ENCODE measurements at places on chromosomes 4 and X.
A peak's percentile ranks its signal among the peaks of the same experiment; 100 is the strongest.

- no peak overlapping the region for H3K27ac ChIP-seq
- no peak for DNase-seq
- H3K27me3 ChIP-seq = no peaks in the 10 kb centered on the region
Measured at GRCh38 chr4:138158746-138159297, 83.3 kb downstream of the SLC7A11 start.

DNA sequence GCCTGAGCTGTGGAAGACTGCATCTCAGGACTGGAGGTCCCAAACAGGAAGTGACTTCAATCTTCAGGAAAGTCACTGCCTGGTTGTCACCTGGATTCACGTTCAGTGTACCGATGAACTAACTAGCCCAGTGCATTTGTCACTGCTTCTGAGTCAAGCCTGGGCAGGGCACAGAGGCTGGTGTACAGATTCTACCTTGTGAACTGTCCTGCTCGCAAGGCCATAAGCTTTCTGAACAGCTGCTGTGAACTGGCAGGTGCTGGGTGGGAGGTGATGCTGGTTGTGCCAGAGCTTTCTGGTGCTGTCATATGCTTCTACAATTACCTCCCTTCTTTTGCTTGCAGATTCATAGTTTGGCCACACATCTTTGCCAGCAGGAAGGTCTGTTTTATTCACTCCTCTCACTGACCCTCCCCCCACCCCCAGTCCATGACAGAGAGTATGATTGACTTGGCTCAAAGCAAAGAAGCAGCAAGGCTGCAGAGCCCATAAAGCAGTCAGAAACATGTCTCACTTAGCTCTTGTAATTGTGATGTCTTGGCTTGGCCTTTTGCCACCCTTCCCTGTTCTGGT is 40.5 kb downstream of the ZCCHC12 start:
- H3K4me3 ChIP-seq = no peak overlapping the region
- peak overlapping the region; percentile 69 for H3K27ac ChIP-seq
- H3K27me3 ChIP-seq = no peaks in the 10 kb centered on the region
- no peaks in the 10 kb centered on the region for H3K4me1 ChIP-seq
- H3K36me3 ChIP-seq = no peaks in the 10 kb centered on the region

DNA sequence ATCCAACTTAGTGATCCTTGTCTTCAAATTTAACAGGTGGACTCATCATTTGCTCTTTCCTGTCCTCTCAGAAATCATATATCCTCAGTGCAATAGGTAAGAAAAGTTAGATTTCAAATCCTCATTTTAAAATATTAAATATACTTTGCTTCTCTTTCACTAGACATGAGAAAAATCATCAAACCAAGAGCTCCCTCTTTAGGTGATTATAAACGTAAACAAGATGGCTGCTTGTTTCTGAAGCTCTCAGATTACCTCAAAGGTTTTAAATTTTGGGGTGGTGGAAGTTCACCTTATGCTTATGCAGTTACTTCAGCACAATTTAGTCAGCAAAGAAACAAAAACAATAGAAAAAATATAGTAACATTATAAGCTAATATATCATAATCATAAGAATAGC is 27.3 kb downstream of the CSN3 start:
- no peaks in the 10 kb centered on the region for H3K27me3 ChIP-seq
- H3K4me1 ChIP-seq = no peaks in the 10 kb centered on the region
- no peak overlapping the region for H3K4me3 ChIP-seq
- H3K27ac ChIP-seq = no peak overlapping the region
- DNase-seq = no peak
- no peaks in the 10 kb centered on the region for H3K36me3 ChIP-seq

DNA sequence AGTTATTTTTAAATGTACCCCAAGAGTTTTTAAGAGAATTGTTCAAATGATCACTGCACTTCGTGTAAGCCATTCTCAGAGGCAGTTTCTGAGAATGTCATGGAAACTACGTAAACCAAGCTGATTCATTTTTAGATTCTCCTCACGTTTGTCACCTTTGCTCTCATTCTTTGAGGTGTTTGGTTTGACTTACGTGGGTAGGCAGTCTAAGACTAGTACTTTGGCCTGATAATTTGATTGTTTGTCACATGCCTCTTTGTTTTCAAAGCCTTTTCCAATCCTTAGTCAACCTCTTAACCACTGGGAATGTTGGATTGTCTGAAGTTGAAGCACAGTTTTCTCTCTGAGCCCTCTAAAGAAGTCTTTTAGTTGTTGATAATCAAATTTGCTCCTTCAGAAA is 10.5 kb downstream of the SEPTIN11 start:
- no peak for DNase-seq
- H3K27me3 ChIP-seq = no peaks in the 10 kb centered on the region
- peaks cover 2% of the 10 kb centered on the region for H3K4me1 ChIP-seq
- no peak overlapping the region for H3K4me3 ChIP-seq
- H3K36me3 ChIP-seq = no peaks in the 10 kb centered on the region
- H3K27ac ChIP-seq = no peak overlapping the region

DNA sequence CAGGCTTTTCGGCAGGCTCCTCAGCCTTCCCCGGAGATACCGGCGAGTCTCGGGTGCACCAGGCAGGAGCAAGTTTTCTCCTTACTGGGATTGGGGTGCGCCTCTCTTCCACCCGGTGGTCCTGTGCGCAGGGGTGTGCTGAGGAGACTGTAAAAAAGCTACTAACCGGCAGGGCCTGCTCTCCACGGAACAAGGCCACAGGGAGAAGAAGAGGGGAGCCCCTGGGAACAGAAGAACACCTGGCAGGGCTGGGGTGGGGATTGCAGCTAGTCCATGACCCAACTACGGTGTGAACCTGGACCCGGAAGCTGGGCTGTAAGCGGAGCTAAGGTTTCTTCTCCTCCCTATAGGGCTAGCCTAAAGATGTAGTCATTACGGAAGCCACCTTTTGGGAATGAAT is 17.7 kb upstream of the ZIC3 start:
- no peaks in the 10 kb centered on the region for H3K36me3 ChIP-seq
- no peak overlapping the region for H3K4me3 ChIP-seq
- H3K27ac ChIP-seq = no peak overlapping the region
- DNase-seq = no peak

- H3K4me3 ChIP-seq = no peak overlapping the region
- no peak for DNase-seq
- no peaks in the 10 kb centered on the region for H3K27me3 ChIP-seq
Measured at GRCh38 chrX:38052096-38052495, 45.7 kb downstream of the SYTL5 start.

DNA sequence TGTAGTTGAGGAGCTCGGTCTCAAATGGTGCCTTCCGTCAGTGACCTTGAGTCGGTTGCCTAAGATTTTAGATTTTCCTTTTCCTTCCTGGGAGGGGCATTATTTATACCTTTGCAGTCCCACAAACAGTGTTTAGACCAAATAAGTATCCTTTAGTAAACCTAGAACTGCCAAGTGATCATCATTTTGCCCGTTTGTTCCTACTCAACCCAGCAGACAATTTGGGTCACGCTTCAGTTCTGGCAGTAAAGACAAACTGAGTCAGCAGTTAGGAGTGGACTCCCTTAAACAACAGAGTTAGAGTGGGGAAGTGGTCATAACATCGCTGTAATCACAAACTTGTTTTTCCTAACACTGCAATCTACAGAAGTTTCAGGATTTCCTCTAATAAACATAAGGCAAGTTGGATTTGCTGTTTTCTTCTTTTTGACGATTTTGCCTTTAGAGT is 777 bp upstream of the WDFY3 start:
- peaks cover 18% of the 10 kb centered on the region for H3K4me1 ChIP-seq
- H3K4me3 ChIP-seq = peak overlapping the region; percentile 81
- H3K27me3 ChIP-seq = no peaks in the 10 kb centered on the region
- peak; percentile 20 for DNase-seq
- H3K36me3 ChIP-seq = no peaks in the 10 kb centered on the region
- peak overlapping the region; percentile 96 for H3K27ac ChIP-seq

GRCh38 chrX:1453395-1453783 is 680 bp upstream of the ASMTL start:
- peak overlapping the region; percentile 71 for H3K4me3 ChIP-seq
- H3K36me3 ChIP-seq = no peaks in the 10 kb centered on the region

GRCh38 chrX:131187206-131187605 is 101.9 kb downstream of the IGSF1 start:
- DNase-seq = no peak
- H3K27me3 ChIP-seq = no peaks in the 10 kb centered on the region
- no peak overlapping the region for H3K4me3 ChIP-seq
- no peak overlapping the region for H3K27ac ChIP-seq
- no peaks in the 10 kb centered on the region for H3K36me3 ChIP-seq

DNA sequence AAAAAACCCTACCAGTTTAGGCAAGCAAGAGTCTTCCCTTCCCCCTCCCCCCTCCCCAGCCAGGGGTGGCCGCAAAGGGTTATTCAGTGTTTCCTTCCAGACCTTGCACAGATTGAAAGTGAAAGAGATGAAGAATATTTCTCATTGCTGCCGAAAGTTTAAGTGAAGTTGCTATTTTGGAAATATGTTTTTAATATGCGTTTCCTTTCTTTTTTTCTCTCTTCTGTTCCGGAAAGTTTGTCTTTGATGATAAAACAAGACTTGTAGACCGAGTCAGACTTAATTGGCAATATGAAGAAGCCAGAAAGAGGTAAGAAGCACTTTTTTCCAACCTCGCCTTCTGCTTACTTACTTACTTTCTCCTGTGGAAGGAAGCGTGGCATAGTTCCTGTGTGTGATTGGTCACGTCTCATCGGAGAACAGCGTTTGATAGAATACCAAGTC is 58.5 kb upstream of the CLCN4 start:
- H3K4me1 ChIP-seq = no peaks in the 10 kb centered on the region
- H3K36me3 ChIP-seq = no peaks in the 10 kb centered on the region
- DNase-seq = no peak

DNA sequence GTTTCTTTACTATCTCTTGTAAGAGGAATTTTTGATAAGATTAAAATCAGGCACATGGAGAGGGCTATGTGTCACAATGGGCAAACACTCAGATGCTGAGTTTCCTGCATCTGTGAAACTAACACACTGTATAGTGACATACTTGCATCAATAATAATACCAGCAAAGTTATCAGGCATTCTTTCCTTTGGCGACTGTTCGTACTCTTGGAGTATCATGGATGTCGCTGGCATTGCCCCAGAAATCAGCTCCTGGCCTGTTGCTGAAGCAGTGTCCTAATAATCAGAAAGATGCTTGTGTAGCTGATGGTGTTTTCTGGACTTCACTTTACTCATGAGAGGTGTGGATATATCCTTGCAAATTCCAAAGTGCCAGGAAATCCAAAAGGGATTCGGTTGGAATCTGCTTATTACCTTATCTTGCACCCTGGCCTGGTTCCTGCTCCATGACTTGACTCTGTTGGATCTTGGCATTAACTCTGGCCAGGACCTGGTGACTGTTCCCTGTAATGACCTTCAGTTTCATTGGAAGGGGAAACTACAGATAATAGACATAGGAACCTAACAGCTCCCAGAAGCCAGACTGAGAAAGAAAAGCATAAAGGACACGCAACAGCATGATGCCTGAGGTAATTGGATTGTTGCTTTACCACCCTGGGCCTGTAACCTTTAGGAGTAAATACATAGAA is 762.5 kb upstream of the GRIA3 start:
- no peak overlapping the region for H3K4me3 ChIP-seq
- H3K4me1 ChIP-seq = no peaks in the 10 kb centered on the region
- H3K27ac ChIP-seq = no peak overlapping the region
- no peaks in the 10 kb centered on the region for H3K36me3 ChIP-seq

DNA sequence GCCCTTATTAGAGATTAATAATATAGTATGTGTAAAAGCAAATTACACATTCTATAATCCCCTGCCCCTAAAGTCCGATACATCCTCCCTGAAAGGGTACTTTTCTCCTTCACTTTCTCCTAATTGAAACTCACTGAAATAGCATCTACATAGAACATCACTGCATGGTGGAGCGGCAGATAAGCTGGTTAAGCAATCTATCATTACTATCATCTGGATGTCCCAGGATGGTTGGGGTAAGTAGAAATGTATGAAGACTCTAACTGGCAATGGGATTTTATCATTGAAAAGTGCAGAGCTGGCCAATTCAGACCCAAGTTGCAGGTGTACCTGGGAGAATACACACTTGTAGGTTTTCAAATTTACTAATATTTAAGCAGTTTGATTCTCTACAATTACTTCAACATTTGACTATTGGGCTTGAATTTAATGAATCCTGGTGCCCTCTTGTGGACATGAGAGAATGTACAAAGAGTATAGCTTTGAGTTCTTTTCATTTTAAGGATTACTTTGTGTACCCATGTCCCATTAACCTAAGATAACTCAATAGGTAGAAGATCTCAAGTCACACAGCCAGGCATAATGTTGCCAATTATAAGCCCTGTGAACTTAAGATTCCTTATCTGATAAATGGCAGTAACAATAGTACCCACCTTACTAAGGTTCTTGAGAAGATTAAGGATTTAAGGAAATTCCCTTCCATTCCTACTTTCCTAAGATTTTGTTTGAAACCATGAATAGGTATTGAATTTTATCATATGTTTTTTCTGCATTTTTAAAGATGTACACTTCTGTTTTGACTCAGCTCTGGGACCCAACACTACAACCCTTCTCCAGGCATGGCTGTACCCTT is 69.8 kb downstream of the SHROOM3 start:
- no peak overlapping the region for H3K27ac ChIP-seq
- no peaks in the 10 kb centered on the region for H3K36me3 ChIP-seq
- no peaks in the 10 kb centered on the region for H3K27me3 ChIP-seq

GRCh38 chr4:166088576-166088975 is 215.5 kb downstream of the TLL1 start:
- no peaks in the 10 kb centered on the region for H3K27me3 ChIP-seq
- H3K36me3 ChIP-seq = no peaks in the 10 kb centered on the region
- H3K27ac ChIP-seq = no peak overlapping the region
- H3K4me1 ChIP-seq = no peaks in the 10 kb centered on the region
- no peak overlapping the region for H3K4me3 ChIP-seq
- DNase-seq = no peak

GRCh38 chrX:13647709-13648212 is 5.2 kb upstream of the TCEANC start:
- no peak overlapping the region for H3K4me3 ChIP-seq
- no peak overlapping the region for H3K27ac ChIP-seq
- H3K36me3 ChIP-seq = no peaks in the 10 kb centered on the region
- no peaks in the 10 kb centered on the region for H3K27me3 ChIP-seq
- no peak for DNase-seq
- peaks cover 6% of the 10 kb centered on the region for H3K4me1 ChIP-seq

DNA sequence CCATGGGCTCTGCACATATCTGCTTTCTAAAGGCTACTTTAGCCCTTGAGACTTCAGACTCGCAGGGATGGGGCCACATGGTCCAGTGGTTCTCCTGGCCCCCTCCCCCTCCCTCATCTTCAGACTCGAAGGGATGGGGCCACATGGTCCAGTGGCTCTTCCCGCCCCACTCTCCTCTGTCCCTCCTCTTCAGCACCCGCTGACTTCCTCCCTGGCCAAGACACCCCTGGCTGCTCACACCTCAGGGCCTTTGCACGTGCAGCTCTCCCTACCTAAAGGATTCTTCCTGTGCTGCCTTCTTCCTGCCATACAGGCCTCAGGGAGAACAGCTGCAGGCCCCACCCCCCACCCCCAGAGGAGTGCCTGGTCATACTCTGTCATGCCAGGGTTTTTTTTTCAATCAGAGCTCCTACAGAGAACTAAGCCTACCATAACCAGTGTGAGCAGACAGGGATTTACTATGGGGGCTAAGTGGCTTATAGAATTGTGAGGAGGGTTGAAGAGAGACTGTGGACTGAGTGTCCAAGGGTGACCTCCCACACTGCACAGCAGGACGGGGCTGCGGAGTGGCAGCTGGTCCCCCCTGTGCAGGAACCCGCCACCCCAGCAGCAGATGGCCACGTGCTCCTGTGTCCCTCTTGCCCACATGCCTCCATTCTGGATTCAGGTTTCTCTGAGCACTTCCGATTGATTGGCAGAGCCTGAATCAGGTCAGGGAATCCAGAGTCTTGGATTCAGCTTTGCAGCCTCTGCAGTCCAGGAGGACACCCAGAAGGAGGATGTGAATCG is 6.1 kb upstream of the SPON2 start:
- H3K27ac ChIP-seq = peak overlapping the region; percentile 91
- no peaks in the 10 kb centered on the region for H3K27me3 ChIP-seq
- peaks cover 52% of the 10 kb centered on the region for H3K4me1 ChIP-seq
- DNase-seq = no peak
